ENCODE measurements at places on chromosomes 4 and X. TPM values are rescaled to one million over a fixed set of nuclear protein-coding genes. Genes with fewer than 3 reads are reported as not detected.

RBM47 gene
- 12.0 TPM for total RNA-seq

ZCCHC12 gene
- total RNA-seq, result not detected

RNF212 gene
- total RNA-seq, result 2.3 TPM

PDCL2 gene
- total RNA-seq, result not detected

TLR8 gene
- total RNA-seq, result not detected

NEK1 gene
- total RNA-seq, result 15.7 TPM

KLHL5 gene
- total RNA-seq, result 42.5 TPM

PHKA1 gene
- 5.9 TPM for total RNA-seq

ANOS1 gene
- not detected for total RNA-seq

NMU gene
- not detected for total RNA-seq

TMEM31 gene
- total RNA-seq, result not detected

MAGEA2 gene
- total RNA-seq, result not detected

MAB21L2 gene
- total RNA-seq, result not detected

HSFX1 gene
- 0.67 TPM for total RNA-seq

TNIP2 gene
- total RNA-seq, result 72.3 TPM

MAGEA9 gene
- total RNA-seq, result not detected

PCDH10 gene
- not detected for total RNA-seq

SCD5 gene
- 1.5 TPM for total RNA-seq

ERCC6L gene
- 6.5 TPM for total RNA-seq

TMEM150C gene
- total RNA-seq, result 0.07 TPM

SHROOM2 gene
- total RNA-seq, result not detected

CLDN24 gene
- total RNA-seq, result not detected

FOXR2 gene
- total RNA-seq, result not detected

TCEAL5 gene
- total RNA-seq, result not detected

SNX12 gene
- 43.8 TPM for total RNA-seq

CXCL11 gene
- total RNA-seq, result 0.19 TPM

PSAPL1 gene
- total RNA-seq, result not detected

MTNR1A gene
- total RNA-seq, result not detected

MAGEC3 gene
- not detected for total RNA-seq

RAB9B gene
- 0.96 TPM for total RNA-seq

IL3RA gene
- total RNA-seq, result 7.5 TPM

SULT1B1 gene
- 3.3 TPM for total RNA-seq

ADGRG2 gene
- total RNA-seq, result not detected

TEX13C gene
- not detected for total RNA-seq

SSX3 gene
- total RNA-seq, result not detected

VCX3B gene
- total RNA-seq, result not detected

STK26 gene
- 73.4 TPM for total RNA-seq

MAGEB17 gene
- total RNA-seq, result not detected

MXD4 gene
- 11.3 TPM for total RNA-seq

SMIM10L2A gene
- 0.24 TPM for total RNA-seq

ARMCX5 gene
- 10.7 TPM for total RNA-seq

LUZP4 gene
- not detected for total RNA-seq

AFF2 gene
- 2.8 TPM for total RNA-seq

AKAP4 gene
- not detected for total RNA-seq

AFAP1 gene
- 30.6 TPM for total RNA-seq

TXLNG gene
- total RNA-seq, result 24.6 TPM

DCAF8L2 gene
- not detected for total RNA-seq

VGLL1 gene
- not detected for total RNA-seq

ATP6AP2 gene
- total RNA-seq, result 58.4 TPM

GLRB gene
- not detected for total RNA-seq

ETDA gene
- total RNA-seq, result not detected

PCGF3 gene
- 35.5 TPM for total RNA-seq

DCAF4L1 gene
- total RNA-seq, result 0.24 TPM

C4orf46 gene
- 22.7 TPM for total RNA-seq

VEGFD gene
- not detected for total RNA-seq

CT45A5 gene
- not detected for total RNA-seq

SLC26A1 gene
- not detected for total RNA-seq
